Stimulated activated CD4-positive, alpha-beta T cell treated with anti-CD3 and anti-CD28 coated beads, Interleukin-1b, Interleukin-23, amount 100 ng/mL, for 1 hour (primary cell): ENCODE measurements at places on chromosomes 6 and 20.

DNA sequence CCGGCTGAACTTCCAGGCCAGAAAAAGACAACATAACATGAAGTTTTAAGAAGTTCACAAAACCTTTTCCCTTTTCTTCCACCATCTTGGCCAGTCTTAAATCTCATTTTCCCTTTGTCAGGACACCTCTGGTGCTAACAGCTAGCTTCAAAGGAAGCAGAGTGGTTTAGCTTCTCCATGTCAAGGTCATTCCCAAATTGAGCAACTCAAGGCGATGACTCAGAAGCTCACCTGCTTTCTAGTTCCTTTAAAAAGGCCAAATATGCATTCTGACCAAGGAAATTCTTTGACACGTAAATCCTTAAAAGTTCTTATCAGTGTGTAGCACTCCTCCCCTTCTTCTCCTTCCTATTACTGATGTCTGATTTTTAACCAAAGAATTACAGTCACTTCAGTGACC is 69.6 kb upstream of the VGLL2 start:
- DNase-seq, result no peak

DNA sequence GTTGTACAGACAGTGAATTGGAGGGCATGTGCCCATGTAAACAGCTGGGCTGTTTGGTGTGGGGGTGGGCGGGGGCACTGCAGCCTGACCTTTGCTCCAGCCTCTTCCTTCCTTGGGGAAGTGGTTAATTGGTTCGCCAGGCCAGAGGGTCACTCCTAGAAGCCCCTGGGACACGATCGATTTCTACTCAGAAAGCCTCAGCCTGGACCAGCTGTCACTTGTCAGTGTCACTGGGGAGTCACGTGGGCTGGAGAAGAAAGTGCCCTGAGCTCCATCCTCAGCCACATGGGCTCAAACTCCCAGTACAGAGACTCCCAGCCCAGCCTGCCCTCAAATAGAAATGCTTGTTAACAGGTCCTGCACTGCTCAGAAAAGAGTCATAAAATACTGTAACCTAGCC is 423.8 kb upstream of the SULF2 start:
- DNase-seq, result no peak

- no peak for DNase-seq
Measured at GRCh38 chr6:67591910-67592309, 1043.2 kb upstream of the ADGRB3 start.

GRCh38 chr6:85576476-85576875 is 17.2 kb downstream of the SNX14 start:
- DNase-seq, result no peak

DNA sequence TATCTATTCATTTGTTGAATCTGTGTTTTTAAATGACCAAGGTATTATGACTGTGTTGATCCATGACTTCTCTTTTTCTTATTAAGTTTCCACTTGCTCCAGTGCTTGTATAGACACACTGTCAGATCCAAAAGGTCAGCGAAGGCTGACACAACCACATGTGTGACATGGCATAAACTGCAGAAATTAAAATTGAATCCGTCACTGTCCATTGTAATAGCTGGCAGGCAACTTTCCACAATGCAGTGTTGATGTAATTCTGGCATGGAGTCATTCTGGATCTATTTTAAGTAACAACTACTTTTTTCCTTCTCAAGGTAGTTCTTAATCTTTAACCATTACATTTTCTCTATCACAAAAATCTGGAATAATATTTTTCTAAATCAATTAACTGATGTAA is 145.3 kb downstream of the AIG1 start:
- no peak for DNase-seq

DNA sequence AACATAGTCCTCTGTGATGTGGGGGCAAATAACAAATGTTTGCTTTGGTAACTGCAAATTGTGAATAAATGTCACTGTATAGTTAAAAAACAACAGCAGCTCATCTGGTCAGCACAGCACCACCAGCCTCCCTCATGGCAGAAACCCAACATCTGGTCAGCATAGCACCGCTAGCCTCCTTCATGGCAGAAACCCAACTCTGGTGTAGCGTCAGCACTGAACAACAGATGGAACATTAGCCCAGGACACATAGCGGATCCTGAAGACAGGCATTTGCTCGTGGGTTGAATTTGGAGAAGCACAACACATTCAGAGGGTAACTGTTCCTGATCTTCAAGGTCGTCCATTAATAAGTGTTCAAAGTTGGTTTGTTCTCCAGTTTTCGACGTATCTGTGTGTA is 265.9 kb downstream of the DLL1 start:
- DNase-seq, result no peak

DNA sequence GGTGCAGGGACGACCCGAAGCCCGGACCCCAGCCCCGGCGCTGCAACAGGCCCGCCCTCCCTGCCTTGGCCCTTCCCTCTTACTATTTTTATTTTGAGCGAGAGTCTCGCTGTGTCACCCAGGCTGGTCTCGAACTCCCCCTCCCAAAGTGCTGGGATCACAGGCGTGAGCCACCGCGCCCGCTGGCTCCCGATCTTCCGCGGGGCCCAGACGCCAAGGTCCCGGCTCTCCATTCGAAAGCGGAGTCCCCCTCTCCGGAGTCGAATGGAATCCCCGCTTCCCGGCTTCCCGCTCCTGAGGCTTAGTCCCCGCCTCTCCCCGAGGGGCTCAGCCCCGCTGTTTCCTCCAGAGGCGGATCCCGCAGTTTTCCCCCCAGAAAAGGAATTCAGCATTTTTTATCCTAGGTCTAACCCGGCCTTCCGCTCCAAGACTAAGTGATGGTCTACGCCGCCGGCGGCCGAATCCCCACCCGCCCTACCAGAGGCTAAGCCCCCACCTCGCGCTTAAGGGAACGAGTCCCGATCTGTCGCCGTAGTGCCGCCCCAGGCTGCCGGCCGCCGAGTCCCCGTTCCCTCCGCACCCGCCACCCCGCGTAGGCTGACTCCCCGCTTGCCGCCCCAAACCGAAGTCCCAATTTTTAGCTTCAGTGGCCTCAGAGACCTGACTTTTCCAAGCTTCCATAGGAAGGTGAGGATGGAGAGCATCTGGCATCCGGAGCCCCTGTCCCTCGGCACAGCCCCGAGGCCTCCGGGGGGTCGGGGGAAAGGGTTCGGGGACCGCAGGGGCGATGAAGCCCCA is 11.5 kb upstream of the TMC2 start:
- no peak for DNase-seq

- no peak for DNase-seq
Measured at GRCh38 chr6:143253586-143253985, 192.9 kb downstream of the AIG1 start.

GRCh38 chr6:157774153-157775135 is 48.6 kb upstream of the SNX9 start:
- DNase-seq, result no peak

DNA sequence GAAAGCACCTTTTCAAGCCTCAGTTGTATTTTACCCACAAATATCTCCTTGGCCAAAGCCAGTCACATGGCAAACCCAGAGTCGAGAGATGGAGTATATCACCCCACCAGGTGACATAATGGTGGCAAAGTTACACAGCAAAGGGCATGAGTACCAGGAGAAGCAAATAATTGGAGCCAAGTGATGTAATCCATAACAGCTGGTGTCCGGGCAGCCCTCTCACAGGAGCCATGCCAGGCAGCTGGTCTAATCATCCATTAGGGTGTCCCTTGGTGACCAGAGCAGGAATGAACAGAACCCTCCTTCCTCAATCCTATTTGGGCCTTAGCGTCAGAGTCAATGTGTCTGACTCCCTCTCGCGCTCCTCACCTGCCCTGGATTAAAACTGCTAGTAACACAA is 272.1 kb downstream of the LRFN2 start:
- DNase-seq, result no peak
